ENCODE measurements at places on chromosomes 11 and 22.

- DNase-seq = no peak
Measured at GRCh38 chr22:44098966-44099530, 74.9 kb downstream of the PARVB start.

- no peak for DNase-seq
Measured at GRCh38 chr11:75523811-75524664, 1.7 kb downstream of the GDPD5 start.

- DNase-seq = no peak
Measured at GRCh38 chr22:43186272-43187170, at the start of gene TTLL12. TTLL12 (minus strand) TSS chr22:43187134; CDS start chr22:43187069, 65 bp downstream.

DNA sequence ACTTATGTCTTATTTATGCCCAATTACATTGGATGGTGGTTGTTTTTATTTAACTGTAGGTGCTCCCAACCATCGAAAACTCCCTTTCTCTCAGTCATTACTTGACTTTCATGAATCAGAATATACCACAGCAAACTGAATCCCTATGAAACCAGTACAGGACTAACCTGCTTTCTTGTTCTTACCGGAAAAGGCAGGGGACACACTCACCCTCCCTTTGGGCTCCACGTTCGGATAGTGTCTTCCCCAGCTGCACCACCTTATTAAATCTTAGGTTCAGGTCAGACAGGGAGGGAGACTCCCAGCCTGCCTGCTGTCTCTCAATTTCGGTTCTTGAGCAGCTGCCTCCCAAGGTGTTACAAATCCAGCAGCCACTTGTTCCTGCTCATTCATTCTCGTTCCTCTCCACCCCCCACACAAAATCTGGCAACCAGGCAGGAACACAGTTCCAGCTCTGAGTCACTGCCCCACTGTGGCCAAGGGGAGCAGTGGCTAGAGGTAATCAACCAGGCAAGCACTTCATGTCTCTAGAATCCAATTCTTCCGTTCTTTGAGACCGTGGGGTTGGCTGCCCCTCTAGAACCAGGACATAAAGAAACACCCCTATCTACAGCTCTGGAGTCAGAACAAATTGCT is 133.0 kb downstream of the PLEKHA7 start:
- DNase-seq = peak; percentile 65

- DNase-seq = no peak
Measured at GRCh38 chr11:20474882-20475517, 87.5 kb downstream of the PRMT3 start.

- peak; percentile 77 for DNase-seq
Measured at GRCh38 chr11:3095712-3096361, 38.6 kb upstream of the CARS1 start.

DNA sequence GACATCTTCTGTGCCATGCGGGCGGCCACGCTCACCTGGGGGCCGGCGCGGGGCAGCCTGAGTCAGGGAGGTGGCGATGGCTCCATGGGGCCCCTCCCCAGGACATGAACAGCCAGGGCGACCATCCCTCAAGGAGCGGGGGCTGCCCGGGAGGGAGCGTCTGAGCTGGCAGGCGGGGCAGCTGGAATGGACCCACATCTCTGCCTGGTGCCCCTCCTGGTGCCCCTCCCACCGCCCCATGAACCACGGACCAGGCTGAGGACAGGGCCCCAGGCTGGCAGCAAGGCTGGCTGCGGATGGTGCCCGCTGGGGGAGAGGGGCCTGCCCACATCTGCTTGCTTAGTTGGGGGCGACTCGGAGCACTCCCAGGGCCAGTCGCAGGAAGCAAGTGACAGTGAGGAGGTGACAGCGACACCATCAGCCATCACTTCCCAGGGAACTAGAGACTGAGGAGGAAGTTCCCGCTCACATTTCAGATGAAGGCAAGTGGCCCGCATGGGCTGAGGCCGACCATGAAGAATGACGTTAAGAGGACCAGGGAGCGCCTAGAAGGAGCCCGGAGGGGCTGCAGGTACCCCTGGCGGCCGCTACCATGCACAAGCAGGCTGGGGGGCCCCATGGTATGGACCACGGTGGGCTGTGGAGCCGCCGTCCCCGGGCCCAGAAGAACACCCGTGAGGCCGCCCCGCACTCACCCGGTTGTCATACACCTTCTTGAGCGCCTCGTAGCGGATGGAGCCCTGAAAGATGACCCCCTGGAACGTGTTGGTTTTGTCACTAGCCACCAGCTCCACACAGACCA is 37.3 kb downstream of the KIAA0930 start:
- DNase-seq = no peak

DNA sequence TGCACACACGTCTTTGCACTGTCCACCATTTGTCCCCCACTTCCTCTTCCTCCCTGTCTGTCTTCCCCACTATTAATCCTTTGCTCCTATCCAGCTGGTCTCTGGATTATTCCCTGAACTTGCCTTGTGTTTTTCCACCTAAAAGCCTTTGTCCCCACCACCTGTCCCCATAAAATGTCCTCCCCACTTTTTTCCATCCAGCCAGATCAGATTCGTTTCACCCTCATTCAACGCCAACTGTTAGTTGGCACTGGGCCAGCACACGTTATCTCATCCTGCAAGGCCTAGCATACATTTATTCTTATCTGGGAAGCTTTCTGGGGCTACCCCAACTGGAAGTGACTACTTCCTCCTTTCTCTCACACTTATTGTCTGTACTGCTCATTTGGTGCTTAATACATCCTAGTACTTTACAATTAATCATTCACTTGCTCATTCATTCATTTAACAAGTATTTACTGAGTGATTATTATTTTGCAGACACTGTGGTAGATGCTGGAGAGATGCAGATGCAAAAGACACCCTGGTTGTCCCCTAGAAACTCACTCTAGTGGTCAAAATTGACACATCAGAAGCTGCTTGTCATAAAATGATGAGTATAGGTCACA is 96.2 kb downstream of the RASSF10 start:
- DNase-seq = no peak

- no peak for DNase-seq
Measured at GRCh38 chr11:26964339-26964738, 29.6 kb upstream of the FIBIN start.

DNA sequence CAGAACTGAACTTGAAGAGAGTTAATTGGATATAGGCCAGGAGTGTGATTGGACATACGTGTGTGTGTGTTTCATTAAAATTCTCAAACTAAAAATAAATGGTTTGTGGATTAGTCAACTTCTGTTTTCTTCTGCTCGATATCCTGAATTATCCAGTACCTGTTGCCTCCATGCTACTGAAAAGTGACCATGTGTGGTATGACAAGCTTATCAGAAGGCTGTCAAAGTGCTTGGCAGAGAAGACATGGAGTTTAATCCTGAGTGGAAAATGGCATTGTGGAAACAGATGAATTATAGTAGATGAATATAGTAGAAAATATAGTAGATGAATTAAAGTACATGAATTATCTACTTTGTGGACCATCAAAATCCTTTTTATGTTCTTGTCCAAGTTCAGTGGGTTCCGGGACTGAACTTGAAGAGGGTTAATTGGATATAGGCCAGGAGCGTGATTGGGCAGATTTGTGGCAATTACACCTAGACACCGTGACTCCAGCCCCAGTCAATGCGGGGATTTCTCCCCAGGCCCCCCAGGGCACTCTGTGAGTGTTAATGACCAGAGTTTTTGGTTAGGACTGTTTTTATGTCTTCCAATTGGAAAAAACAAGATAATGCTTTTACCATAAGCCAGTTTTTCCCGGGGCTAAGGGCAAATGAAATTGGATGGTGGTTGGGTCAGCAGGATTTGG is 30.1 kb downstream of the GRAMD1B start:
- no peak for DNase-seq

All from astrocyte (in vitro differentiated cells and primary cell).